Stromal cell of bone marrow (primary cell): ENCODE measurements at places on chromosomes 6 and 20.

GRCh38 chr6:108167449-108168089 is 1.7 kb downstream of the NR2E1 start:
- DNase-seq = no peak

DNA sequence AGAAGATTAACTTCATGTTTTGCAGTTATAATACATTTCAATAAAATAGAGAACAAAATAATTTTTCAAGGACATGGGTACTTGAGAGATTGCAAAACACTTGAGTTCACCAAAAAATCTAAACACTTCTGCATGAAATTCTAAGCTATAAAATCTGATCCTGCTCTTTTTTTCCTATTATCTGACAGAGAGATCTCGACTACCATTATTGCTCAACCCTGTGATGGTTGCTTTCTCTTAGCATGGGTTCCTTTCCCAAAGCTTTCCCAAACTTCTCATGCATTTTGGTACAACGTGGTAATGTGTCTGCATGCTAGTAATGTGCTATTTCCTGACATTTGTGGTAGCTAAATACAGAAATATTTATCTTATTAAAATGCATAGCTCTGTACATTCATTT is 1243.1 kb upstream of the ADGRB3 start:
- DNase-seq = no peak

DNA sequence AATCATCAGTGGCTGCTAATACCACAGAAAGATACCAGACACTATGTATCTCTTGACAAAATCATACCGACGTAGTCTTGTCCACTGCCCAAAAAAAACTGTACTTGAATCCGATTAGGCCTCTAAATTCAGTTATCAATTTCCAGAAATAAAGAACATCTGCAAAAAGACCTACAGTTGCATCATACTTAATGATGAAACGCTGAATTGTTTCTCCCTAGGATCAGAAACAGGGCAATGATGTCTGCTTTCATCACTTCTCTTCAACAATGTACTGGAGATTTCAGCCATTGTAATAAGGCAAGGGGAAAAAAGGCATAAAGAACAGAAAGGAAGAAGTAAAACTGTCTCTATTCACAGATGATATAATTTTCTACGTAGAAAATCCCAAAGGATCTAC is 152.0 kb downstream of the TASP1 start:
- DNase-seq = no peak

- no peak for DNase-seq
Observed at GRCh38 chr20:755941-756340, 12.4 kb downstream of the SLC52A3 start.

DNA sequence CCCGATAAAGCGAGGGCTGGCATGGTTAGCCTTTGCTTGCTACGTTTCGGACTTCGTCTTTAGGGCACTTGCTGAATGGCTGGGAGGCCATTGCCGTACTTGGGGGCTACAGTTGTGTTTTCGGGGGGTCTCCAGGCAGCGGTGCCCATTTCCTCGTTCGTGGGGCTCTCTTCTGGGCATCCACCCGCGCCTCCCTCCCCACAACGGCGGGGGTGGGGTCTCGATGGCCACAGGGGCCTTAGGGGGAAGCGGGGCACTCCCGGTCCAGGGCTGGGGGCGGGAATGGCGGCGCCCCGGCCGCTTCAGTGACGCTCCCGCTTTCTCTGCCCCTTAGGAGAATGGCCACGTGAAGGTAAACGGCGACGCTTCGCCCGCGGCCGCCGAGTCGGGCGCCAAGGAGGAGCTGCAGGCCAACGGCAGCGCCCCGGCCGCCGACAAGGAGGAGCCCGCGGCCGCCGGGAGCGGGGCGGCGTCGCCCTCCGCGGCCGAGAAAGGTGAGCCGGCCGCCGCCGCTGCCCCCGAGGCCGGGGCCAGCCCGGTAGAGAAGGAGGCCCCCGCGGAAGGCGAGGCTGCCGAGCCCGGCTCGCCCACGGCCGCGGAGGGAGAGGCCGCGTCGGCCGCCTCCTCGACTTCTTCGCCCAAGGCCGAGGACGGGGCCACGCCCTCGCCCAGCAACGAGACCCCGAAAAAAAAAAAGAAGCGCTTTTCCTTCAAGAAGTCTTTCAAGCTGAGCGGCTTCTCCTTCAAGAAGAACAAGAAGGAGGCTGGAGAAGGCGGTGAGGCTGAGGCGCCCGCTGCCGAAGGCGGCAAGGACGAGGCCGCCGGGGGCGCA is 2.4 kb downstream of the MARCKS start:
- DNase-seq = peak; percentile 15

DNA sequence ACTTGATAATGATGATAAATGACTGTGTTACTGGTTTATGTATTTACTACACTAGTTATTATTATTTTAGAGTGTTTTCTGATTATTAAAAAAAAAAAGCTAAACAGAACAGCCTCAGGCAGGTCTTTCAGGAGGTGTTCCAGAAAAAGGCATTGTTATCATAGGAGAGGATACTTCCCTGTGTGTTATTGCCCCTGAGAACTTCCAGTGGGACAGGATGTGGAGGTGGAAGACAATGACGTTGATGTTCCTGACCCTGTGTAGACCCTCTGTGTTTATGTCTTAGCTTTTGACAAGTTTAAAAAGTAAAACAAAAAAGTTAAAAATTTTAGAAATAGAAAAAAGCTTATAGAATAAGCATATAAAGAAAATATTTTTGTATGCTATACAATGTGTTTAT is 49.1 kb downstream of the NCOA7 start:
- DNase-seq = no peak

- DNase-seq = peak; percentile 52
Observed at GRCh38 chr20:330233-331149, 5.1 kb downstream of the SOX12 start.

GRCh38 chr6:99933129-99933528 is 60.9 kb downstream of the MCHR2 start:
- DNase-seq = peak; percentile 26

DNA sequence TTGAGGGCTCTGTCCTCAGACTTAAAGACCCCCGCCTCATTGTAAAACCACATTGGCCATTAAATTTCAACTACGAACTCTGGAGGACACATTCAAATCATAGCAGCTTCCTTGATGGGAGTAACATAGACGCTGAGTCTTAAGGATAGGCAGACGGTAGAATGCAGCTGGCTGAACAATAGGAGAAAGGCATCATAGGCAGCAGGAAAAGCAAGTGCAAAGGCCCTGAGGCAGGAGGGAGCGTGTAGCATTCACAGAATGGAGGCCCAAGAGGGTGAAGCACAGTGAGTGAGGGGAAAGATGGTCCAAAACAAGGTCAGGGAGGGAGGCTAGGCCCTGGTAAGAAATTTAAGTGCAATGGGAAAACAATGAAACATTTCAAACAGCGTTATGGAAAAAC is 8.6 kb upstream of the PFDN4 start:
- no peak for DNase-seq

- DNase-seq = no peak
Observed at GRCh38 chr6:137736911-137737310, 130.1 kb upstream of the TNFAIP3 start.

DNA sequence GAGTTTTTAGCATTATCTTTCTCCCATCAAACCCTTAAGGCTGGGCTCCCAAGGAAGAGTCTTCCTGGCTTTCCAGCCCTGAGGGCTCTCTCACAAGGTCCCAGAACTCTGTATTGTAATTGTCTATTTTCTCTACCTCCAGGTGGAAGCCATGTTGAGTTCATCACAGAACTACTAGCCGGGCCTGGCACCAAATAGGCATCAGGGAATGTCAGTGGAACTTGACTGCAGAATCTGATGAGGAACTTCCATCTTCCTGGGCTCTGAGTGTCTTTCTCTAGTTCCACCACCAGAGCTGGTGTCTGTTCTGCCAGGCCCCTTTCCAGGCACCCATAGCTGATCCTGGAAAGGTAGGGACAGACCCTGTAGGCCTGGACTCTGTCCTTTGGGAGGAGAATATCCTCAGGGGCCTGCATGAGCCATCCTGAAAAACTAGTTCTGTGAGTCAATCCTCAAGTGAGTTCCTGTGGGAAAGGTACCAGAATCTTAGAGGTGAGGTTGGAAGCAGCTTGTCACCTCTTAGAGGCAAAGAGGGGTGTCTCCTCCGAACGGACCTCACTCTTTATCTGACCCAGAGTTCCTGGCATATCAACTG is 11.1 kb upstream of the TOP1 start:
- DNase-seq = no peak

DNA sequence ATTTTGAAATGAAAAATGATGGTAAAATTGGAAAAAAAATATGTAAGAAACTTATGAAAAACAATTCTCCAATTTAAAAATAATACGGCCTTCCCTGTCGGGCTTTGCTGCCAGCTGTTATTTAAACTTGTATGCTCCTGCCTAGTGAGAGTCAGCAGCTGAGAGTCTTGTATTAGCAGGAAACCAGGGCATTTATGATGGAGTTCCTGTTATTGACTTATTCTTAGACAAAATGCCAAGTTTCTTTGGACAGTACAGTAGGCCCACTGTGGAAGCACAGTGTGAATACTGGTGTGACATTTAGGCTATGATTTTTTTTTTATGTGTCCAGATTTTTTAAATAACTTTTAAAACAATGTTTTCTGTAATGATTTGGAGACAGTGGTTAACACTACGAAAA is 42.1 kb downstream of the GMDS start:
- no peak for DNase-seq

DNA sequence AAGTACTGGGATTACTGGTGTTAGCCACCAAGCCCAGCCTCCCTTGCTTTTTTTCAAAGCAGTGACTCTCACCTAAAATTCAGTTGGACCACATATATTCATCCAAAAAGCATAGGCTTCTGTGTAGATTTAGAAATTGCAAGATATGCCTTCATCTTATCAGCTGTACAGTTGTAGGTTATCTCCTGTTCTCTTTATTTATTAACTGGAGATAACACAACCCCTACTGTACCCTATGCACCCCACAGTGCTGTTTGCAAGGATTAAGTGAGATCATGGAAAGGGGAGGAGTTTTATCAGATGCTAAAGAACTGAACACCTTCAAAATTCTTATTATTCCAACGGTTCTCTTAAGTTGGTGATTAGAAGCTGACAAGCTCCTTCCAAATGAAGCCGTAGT is 164.4 kb upstream of the JARID2 start:
- DNase-seq = no peak

DNA sequence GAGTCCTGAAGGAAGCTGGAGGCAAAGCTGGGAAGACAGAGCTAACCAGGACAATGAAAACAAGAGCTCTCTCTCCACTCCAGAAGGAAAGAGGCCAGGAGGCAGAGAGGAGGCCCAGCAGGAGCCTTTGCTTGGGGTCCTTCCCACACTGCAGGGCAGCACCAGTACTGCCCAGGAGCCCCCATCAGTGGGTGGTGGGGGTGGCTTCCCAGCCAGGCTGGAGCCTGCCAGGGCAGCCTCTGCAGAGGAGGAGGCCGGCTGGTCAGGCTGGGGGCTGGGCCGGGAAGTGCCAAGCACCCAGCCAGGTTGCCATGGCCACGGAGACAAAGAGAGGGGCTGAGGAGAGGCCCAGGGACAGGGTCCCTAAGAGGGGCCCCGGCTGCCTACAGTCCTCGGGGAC is 33.4 kb downstream of the PREX1 start:
- no peak for DNase-seq

GRCh38 chr6:100504786-100505737 is 40.3 kb upstream of the SIM1 start:
- peak; percentile 69 for DNase-seq

GRCh38 chr6:44050872-44051505 is 76.3 kb downstream of the MRPL14 start:
- no peak for DNase-seq

DNA sequence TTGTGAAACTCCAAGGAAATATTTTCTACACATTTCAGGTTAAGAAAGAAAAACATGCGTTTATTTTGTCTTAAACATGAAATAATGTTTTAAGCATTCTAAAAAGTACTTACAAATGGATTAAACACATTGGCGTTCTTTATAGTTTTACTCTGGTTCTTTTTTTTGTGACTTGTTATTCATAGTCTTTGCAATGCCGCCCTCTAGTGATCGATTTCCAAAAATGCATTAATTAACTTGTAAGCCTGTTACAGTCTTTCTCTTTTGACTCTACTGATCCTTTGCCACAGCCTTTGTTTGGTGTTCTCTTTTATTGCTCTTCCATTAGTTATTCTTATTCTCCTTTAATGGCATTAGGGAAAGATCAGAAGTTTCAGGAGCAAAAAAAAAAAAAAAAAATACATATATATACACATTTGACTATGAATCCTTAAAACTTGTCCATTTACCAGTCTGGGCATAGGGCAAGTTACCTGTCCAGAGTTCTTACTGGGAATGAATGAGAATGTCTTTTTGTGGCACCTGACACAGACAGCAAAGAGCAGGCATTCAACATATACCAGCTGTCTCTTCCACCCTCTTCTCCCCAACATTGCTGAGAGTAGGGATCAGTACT is 59.9 kb downstream of the MACROD2 start:
- DNase-seq = peak; percentile 52

DNA sequence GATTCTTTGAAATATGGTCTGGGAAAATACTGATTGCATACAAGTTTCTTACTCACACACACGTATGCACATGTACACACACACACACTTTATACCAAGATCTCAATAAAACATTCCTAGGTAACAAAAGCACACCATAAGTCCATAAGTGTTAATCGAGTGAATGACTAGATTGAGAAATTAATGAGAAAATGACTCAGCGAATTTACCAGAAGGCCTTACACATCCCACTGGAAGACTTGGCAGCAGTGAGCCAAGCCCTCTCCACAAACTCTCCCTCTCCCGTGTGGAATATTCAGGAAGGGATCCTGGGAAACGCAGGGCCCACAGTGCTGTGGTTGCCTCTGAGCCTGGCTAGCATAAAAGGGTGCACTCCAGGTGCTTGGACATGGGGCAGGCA is 227.2 kb downstream of the LY86 start:
- DNase-seq = no peak

- no peak for DNase-seq
Observed at GRCh38 chr20:24995741-24996448, 3.3 kb upstream of the APMAP start.

- DNase-seq = no peak
Observed at GRCh38 chr6:156781861-156782631, 4.9 kb downstream of the ARID1B start.

DNA sequence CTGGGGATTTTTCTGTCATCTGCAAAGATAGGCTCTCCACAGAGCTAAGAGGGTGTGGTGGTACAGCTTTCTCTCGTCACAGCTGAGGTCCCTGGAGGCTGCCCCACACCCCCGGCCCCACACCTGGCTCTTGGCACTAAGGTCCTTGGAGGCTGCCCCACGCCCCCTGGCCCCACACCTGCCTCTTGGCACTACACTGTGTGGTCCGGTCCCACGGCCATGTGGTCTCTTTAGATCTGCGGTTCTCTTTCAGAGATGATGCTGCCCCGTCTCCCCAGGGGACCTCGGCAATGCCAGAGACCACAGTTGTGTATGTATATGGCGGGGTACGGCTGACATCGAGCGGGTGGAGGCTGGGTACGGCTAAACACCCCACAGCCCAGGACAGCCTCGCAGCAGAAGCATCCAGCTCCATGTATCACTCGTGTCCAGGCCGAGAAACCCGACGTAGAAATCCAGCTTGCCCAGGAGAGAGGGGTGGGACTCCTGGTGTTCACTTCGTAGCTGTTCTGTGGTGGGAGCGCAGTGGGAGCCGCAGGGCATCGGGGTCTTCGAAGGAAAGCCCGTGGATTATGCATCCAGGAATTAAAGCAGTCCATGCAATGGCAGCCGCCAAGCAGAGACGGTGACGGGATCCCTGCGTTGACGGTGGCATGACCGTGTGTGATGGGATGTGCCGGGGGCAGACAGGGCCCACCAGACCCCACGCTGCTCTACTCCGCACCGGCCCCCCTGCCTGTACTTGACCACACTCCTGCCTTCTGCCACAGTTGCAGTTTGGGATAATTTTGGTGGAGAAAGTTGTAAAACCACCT is 292.1 kb downstream of the CDH4 start:
- no peak for DNase-seq

- DNase-seq = no peak
Observed at GRCh38 chr20:52798124-52798523, 174.0 kb upstream of the TSHZ2 start.
